Inflammatory macrophage treated with lipopolysaccharide for 4 hours (primary cell): ENCODE measurements at places on chromosomes 6 and 20.

DNA sequence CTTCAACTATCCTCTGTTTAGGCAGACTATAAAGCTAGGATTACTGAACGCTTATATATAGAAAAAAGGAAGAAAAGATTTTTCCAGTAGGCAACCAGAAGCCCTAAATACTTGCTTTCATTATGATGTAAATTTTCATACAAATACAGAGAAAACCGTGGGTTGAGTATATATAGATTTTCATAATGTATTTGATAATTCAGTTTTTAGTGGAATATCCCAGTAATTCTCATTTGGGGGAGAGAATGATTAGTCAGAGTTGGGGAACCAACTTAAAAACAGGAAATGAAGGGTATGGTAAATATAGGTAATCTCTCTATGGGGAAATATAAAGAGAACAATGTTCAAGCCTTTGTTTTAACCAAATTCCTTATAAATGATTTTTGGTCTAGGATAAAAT is 154.0 kb upstream of the CITED2 start:
- peak; percentile 63 for DNase-seq

DNA sequence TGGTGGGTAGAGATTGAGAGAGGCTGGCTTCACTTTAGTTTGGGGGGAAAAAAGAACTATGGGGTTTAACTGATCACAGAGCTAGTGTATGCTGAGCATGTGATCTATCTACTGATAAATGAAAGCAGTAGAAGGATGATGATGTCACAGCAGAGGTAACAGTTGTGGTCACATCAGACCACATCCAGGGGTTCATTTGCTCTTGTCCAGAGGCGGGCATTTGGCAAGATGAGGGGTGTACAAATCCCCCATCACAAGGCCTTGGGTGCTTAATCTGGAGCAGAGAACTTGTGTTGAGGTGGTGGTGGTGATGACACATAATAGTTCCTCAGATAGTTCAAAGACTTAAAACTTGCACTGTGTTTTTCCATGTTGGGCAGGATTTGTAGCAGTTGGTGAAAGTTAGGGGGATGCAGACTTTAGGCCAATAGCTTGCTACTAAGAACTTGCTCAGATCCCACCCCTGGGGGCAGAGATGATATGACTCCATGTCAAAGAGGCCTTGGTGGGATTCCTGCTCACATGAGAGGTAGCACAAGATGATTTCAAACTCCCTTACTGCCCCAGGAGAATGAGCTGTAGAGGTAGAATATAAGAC is 63.4 kb downstream of the PRDM1 start:
- DNase-seq, result no peak

- peak; percentile 34 for DNase-seq
Observed at GRCh38 chr6:108546079-108547049, 14.4 kb upstream of the FOXO3 start.

DNA sequence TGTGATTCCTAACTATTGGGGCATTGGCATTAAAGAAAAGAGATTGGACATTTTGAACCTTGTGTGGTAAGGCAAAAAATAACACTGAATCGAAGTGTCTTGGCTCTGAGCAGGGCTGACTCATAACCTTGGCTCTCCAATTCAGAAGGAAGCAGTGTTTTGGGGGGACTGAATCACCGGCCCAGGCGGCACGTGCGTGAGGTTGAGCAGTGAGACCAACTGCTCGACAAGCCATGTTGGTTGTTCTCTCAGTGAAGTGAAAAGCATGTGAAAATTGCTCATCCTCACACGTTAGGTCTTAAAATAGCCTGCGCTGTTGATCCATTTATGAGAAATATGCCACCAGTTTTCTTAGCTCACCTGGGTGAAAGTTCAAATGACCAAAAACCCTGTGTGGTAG is 137.8 kb upstream of the SPACA1 start:
- no peak for DNase-seq

DNA sequence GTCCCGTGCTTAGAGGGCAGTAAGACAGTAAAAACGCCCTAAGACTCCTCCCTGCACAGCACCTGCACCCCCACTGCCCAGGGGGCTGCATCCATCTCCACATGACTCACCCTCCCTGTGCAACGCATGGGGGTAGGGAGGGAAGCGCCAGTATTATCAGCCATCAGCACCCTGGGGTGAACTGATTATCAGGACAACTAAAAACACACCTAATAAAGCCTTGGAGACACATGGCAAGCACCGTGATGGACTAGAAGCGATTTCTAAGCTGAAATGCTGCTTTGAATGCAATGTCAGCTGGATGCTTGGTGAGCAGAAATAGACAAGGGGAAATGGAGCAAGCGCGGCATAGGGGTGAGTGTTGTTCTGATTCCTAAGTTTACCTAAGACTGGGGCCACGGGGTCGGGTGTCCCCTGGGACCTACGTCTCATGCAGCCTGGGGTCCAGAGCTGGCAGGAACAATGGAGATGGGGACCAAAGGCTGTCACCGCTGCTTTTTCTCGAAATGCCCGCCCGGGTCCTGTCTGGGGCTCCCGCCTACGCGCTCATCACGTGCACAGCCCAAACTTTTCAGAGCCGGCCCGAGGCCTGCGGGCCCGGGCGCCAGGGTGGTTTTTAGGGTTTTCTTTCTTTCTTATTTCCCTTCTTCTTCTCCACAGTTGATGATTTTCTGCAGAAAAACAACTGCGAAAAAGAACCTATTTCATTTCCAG is 702 bp upstream of the TNFAIP3 start:
- peak; percentile 98 for DNase-seq

DNA sequence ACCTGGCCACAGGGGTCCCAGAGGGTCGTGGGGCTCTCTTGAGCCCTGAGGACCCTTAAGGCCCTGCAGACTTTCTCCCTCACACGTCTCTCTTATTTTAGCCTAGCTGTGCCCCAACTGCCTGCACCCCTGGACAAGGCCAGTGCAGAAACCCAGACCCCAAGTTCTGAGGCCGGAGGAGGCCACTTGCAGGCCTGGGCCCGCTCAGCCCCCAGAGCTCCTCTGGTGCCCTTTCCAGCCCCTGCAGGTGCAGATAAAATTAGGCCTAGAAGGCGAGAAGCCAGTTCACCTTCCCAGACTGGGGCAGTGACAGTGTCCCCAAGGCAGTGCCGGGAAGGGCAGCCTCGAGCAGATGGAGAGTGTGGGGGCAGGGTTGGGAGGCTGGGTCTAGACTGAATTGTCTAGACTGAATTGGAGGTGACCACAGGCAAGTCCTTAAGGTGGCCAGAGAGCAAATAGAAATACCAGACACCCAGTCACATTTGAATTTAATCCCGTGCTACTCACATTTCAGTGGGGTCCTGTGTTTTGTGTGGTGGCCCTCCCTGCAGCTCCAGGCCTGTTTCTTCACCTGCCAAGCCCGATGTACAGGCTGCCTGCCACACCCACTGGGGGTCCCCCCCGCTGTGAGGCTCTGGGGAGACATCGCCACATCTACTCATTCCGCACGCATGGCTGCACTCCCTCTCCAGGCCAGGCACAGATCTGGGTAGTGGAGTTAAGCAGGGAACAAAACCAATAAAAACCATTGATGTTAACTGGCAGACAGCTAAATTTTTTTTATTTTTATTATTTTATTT is 8.6 kb upstream of the IP6K3 start:
- no peak for DNase-seq

DNA sequence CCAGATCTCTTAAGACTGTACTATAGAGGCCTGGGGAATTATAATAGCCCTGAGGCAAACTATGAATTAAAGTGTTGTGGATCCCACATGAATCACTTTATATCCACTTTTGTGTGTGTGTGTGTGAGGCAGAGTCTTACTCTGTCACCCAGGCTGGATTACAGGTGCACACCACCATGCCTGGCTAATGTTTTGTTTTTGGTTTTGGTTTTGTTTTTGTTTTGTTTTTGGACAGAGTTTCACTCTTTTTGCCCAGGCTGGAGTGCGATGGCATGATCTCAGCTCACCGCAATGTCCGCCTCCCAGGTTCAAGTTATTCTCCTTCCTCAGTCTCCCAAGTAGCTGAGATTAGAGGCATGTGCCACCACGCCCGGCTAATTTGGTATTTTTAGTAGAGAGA is 32.2 kb upstream of the MICB start:
- no peak for DNase-seq

DNA sequence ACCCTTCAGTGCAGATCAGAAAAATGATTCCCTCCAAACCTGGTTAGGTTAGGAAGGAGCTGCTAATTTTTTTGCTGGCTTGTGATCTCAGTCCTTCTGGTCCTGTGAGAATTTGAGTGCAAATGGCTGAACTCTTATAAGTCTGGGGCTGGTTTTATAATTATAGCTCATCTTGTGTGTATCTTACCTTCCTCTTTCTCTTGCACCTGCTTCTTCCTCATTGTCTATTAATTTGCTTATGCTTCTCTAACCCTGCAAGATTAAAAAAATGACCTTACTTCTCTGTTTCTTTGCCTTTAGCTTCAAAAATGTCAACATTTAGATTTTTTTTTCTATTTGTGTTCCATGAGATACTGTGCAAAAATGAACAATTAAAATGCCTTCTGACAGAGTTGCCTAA is 576.2 kb downstream of the DHX35 start:
- DNase-seq, result no peak

- no peak for DNase-seq
Observed at GRCh38 chr6:29977425-29977727, 35.0 kb downstream of the HLA-A start.

DNA sequence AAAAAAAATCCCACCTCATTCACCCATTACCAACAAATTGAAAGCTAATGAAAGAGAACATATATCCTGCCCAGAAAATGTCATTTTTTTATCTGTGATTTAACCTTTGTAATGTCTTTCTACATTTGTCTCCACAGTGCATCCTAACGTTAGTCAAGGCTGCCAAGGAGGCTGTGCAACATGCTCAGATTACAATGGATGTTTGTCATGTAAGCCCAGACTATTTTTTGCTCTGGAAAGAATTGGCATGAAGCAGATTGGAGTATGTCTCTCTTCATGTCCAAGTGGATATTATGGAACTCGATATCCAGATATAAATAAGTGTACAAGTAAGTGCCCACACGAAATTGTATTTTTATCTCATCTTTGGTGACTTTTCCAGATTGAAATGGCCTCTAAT is 30.0 kb downstream of the RSPO3 start:
- no peak for DNase-seq

- DNase-seq, result no peak
Observed at GRCh38 chr6:30820193-30820592, 64.1 kb upstream of the DDR1 start.

DNA sequence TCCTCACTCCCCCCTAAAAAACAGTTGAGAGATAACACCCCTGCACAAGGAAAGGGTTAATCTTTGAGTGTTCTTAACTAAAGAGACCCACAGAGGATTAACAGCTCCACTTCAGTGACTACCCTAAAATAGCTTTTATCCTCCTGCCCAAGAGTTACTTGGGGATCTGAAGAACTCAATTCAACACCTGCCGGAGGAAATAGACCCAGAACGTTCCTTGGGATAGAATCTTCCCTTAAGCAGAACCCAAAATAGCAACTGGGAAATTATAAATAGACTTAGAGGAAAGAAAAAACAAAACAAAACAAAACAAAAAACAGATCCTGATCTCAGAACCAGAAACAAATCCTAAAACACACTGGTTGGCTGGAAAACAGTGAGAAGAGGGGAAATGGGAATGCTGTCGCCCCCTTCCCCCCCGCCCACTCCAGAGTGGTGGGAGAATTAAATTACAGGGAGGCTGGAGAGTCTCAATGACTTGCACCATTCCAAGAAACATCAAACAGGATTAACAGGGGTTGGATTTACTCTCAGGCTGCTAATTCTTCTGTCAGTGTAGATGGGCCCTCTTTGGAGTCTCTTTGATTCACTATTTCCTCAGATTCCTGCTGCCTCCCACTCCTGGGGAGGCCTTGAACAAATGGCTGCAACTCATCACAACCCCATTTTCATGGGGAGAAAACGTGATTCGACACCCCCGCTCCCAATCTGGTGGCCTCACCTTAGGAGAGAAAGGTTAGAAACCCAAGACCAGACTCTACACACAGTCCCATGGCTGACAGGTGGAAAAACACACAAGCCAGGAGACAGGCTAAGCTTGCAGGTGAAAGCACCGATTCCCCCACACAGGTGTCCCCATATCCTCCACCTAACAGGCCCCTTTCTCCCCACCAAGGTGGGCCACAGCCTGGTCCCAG is 1.4 kb downstream of the PLAGL2 start:
- no peak for DNase-seq

DNA sequence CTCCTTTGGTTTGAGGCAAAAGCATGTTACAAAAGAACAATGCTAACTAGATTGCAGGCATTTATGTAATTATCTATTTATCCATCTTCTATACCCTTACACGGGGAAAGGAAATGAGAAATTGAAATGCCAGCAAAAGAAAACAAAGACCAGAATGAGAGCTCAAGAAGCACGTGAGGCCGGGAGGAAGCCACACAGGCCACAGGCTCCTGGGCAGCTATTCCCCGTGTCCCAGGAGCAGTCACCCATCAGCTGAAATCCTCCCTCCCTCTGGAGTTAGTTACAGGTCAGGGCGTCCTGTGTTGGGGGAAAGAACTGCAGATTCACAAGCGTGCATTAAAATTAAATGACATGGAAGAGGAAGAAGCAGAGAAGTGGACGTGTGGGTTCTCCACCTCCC is 64.7 kb upstream of the RPS6KA2 start:
- DNase-seq, result no peak

DNA sequence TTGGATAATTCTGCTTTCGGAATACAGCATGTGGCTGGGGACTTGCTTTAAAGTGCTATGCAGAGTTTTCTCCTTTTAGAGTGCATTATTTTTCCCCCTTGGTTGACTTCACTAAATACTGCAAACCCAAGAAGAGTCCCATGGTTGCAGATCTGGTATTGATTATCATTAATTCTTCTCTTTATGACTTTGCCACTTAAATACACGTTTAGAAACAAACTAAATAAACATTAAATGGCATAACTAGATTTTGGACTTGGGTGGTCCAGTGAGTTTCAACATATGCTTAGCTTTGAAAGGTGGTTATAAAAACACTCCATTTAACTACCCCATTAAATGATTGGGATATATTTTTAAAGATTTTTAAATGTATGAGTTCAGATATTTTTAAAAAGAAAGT is 279.2 kb downstream of the SOX4 start:
- no peak for DNase-seq

GRCh38 chr6:128208851-128209580 is 308.2 kb upstream of the THEMIS start:
- DNase-seq, result no peak

- no peak for DNase-seq
Observed at GRCh38 chr6:34247481-34248197, 1.2 kb downstream of the SMIM29 start.

GRCh38 chr6:93105017-93105416 is 314.3 kb downstream of the EPHA7 start:
- no peak for DNase-seq

GRCh38 chr20:5848711-5849505 is 98.7 kb downstream of the SHLD1 start:
- no peak for DNase-seq

- DNase-seq, result no peak
Observed at GRCh38 chr6:93575495-93576267, 156.3 kb upstream of the EPHA7 start.

- DNase-seq, result no peak
Observed at GRCh38 chr6:158907931-158908330, 88.8 kb upstream of the EZR start.

DNA sequence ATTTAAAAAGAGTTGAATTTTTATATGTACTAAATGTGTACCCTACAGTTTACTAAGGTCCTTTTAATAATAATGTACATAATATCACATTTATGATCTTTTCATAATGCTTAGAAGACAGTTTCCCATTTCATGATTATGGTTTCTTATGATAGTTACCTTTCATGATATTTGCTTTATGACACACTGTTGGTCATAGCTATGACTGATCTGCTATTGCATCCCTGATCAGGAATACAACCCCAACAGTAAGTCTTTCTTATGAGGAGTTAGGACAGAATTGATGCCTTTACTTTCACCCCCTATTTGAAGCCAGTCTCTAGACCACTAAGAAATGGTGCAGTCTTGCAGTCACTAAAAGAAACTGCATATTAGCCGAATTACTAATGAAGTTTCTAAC is 31.0 kb downstream of the LCA5 start:
- DNase-seq, result no peak
